ENCODE measurements at places on chromosomes 12 and 14.

GRCh38 chr14:50318031-50318626 is 6.0 kb downstream of the DMAC2L start:
- DNase-seq, result no peak

- no peak for DNase-seq
Observed at GRCh38 chr12:121849665-121850064, 9.0 kb downstream of the HPD start.

- DNase-seq, result no peak
Observed at GRCh38 chr14:76015668-76016067, 30.1 kb downstream of the IFT43 start.

GRCh38 chr12:122865268-122866231 is 30.3 kb downstream of the HIP1R start:
- no peak for DNase-seq

- DNase-seq, result peak; percentile 74
Observed at GRCh38 chr12:15979096-15980092, 68.3 kb downstream of the DERA start.

- no peak for DNase-seq
Observed at GRCh38 chr12:106301611-106302321, 767 bp upstream of the TCP11L2 start.

- no peak for DNase-seq
Observed at GRCh38 chr12:75713434-75713833, 202.0 kb upstream of the KRR1 start.

- DNase-seq, result peak; percentile 35
Observed at GRCh38 chr12:6827437-6827911, 733 bp upstream of the P3H3 start.

GRCh38 chr14:96940009-96940408 is 142.8 kb downstream of the VRK1 start:
- no peak for DNase-seq

DNA sequence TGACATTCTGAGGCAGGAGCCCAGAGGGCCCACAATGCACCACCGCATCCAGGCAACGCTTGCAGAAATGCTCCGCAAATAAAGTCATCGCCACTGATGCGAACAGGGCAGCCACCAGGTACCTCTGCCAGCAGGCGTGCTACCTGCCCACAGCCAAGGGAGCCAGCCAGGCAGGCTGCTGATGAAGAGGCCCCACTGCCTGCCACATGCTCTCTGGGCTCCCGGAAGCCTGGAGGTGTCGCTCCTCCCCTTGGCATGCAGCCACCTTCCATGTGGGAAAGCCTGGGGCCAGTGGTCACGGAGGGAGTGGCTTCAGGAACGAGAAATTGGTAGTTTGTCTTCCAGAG is 14.7 kb downstream of the GPR132 start:
- no peak for DNase-seq

GRCh38 chr14:21825149-21825743 is 151.6 kb upstream of the OR4E1 start:
- no peak for DNase-seq

GRCh38 chr12:19671695-19672094 is 232.4 kb downstream of the AEBP2 start:
- DNase-seq, result no peak

GRCh38 chr14:67850066-67850830 is 30.7 kb downstream of the RAD51B start:
- DNase-seq, result no peak

- DNase-seq, result no peak
Observed at GRCh38 chr14:30854492-30854891, 19.9 kb upstream of the COCH start.

- DNase-seq, result peak; percentile 93
Observed at GRCh38 chr12:57229634-57230380, at the start of gene SHMT2. SHMT2 (plus strand) TSS chr12:57229711; CDS start chr12:57229779, 68 bp downstream.

- DNase-seq, result no peak
Observed at GRCh38 chr12:71787580-71787979, 32.9 kb downstream of the RAB21 start.

GRCh38 chr12:52878507-52879393 is 26.1 kb downstream of the KRT8 start:
- DNase-seq, result no peak

DNA sequence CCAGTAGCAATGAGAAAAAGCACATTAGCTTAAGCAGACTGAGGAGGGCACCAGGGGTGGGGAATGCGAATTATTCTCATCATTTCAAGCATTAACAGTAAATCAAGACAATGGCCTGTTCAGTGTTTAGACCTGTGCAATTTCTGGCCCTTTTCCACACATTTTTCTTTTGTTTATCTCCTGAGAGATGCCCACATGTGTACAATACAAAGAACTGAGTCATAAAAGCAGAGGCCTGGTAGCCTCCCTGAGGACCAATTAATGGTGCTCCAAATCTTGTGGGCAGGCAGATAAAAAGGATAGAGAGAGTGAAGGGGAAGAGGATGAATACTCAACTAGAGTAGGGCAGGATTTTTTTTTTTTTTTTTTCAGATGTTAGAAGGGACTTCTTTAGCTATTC is 480.8 kb downstream of the RERGL start:
- DNase-seq, result no peak

DNA sequence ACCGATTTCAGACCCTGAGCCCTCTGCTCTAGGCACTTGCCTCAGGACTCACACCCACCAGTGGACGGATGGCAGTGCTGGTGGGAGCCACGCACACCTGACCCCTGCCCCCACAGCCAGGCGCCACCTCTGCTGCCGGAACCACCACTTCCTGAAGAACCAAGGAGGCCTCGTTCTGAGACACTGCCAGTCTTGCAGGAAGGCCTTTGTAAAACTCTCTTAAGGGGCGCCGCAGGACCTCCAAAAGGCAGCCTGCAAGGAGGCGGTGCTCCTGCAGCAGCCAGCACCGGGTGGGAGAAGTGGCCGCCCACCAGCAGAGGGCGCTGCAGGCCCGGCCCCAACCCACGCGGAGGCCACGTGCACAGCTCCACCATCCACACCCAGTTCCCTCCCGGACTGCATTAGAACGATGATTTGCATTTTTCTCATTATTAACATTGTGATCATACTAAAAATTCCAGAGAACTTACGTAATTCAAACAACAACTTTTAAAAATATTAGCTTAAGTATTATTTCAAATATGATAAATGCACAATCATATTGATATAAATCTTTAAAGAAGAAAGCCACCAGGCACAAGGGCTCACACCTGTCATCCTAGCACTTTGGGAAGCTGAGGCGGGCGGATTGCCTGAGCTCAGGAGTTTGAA is 12.8 kb downstream of the STX2 start:
- no peak for DNase-seq

DNA sequence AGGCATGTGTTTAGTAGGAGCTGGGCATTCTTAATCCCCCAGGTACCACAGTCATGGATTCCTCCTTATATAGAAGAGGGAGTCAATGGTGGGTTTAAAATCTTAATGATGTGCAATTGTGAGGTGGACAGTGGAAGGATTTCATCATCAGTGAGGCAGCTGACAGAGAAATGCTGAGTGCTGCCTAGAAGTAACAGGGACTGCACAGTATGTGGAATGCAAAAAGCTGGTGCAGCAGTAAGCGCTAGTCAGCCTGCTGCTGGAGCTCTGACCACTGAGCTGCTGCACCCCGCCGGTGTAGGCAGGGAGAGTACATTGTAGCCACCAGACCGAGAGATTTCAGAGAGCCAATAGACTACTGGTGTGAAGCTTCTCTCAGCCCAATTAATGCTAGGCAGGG is 80.5 kb upstream of the DACT1 start:
- DNase-seq, result no peak

- no peak for DNase-seq
Observed at GRCh38 chr14:57266065-57266464, 2.6 kb downstream of the EXOC5 start.

DNA sequence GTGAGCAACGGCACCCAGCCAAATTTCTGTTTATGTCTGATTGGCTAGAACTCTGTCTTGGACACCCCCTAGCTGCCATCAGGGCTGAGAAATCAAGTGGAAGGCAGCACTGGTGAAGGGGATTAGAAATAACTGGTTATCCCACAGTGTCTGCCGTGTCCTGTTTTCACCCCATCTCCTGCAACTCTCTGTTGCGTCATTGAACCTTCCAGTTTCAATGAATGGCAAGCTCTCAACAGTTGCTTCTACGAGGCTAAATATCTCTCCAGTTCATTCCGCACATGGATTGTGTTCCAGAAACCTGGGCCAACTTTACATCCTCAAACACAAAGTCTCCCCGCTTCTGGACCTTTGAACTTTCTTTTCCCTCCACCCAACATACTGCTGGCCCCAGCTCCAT is 173.7 kb downstream of the RBM19 start:
- no peak for DNase-seq

GRCh38 chr14:37859177-37859576 is 263.7 kb downstream of the TTC6 start:
- DNase-seq, result no peak

- DNase-seq, result no peak
Observed at GRCh38 chr14:60945984-60946383, 34.9 kb downstream of the TRMT5 start.

- DNase-seq, result no peak
Observed at GRCh38 chr14:33736979-33737378, 213.9 kb downstream of the EGLN3 start.

DNA sequence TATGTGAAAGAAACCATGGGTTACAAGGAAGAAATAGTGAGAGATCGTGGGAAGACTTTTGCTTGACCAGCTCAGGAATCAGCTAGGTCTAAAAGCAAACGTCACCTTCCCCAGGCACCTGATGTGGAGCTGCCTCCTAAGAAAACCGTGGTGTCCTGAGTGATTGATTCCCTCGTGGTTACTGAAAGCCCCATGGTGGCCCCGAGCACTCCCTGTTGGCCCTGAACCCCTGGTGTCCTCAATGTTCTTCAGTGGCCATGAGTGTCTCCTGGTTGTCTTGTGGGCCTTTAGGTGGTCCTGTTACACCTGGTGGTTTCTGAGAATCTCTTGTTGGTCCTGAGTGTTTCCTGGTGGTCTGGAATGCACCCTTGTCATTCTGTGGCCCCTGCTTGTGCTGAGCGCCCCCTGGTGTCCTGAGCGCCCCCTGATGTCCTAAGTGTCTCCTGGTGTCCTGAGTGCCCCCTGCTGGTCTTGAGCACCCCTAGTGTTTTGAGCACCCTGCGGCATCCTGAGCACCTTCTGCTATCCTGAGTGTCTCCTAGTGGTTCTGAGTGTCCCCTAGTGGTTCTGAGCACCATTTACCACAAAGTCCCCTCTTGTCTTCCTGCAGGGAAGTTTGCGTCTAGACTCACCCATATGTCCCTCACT is 518.7 kb downstream of the TMEM121 start:
- no peak for DNase-seq

DNA sequence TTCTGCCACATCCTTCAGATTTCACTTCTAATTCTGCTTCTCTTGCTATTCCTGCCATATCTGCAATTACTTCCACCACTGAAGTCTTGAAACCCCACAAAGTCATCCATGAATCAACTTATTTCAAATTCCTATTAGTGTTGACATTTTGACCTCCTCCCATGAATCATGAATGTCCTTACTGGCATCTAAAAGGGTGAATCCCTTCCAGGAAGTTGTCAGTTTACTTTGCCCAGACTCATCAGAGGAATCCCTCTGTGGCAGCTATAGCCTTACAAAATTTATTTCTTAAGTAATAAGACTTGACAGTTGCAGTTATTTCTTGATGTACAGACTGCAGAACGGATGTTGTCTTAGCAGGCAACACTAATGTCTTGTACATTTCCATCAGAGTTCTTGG is 162.9 kb downstream of the PCNX1 start:
- no peak for DNase-seq

- no peak for DNase-seq
Observed at GRCh38 chr12:41189395-41190251, 1.5 kb downstream of the PDZRN4 start.

DNA sequence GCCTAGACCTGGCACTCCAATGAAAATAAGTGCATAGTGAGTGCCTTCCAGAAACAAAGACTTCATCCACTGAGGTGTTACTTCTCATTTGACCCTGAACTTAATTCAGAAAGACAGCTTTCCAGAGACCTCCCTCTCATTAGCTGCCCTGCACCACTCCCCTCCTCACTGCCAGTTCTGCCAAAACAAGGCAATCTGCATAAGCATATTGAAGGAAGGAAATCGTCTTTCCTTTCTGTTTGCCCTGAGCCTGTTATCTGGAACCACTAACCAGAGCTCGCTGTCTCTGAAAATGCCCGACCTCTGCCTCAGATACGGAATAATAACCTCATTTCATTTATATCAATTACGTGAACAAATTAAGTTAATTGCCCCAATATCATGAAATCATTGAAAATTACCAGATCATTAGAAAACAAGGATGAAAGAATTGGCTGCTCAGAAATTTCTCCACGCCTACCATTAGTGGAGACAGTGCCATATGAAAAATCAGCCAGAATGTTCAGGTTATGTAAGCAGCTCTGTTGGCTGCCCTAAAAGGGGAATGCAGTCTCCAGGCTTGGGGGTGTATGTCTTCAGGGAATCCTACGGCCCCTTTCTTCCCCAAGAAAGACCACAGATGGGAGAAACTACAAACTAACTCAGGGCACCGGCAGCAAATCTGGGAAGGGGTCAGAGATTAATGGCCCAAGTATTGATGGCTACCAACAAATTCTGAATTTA is 149.9 kb upstream of the FKBP4 start:
- DNase-seq, result no peak

- no peak for DNase-seq
Observed at GRCh38 chr14:94771158-94771905, 1.4 kb upstream of the GSC start.

DNA sequence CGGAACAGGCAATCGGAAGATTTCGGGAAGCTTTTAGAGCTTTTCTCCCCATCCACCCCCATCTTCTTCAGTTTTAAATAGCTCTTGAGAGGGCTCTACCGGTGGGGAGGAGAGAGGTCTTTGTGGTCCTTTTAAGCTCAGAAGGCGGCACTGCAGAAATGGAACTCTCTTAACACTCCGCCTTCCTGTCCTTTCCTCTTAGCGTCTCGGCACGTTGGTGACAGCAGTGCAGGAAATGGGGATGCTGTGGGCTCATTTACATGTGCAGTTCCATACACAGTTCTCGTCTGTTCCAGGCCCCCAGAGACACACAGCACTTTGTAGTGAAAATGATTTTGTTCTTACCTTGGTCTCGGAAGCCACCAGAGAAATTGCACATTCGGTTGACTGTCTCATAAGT is 50.4 kb upstream of the RIN3 start:
- no peak for DNase-seq

DNA sequence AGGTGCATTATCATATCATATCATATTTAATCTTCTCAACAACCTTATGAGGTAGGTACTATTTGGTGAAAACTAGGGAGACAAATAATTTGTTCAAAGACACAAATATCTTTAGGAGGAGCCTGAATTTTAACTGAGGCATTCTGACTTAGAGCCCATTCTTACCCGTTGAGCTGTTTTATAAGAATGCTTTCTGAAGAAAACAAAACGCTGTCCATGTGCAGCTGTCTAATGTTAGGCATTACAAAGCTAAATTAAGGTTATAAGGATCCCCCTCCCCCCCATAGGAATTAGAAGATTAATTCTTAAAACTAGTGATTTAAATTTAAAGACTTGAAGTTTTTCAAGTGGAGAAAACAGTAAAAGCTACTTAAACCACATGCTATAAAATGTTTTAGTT is 6.4 kb downstream of the KTN1 start:
- no peak for DNase-seq

GRCh38 chr12:105107494-105108371 is at the start of gene WASHC4:
WASHC4 (plus strand) TSS chr12:105107731; CDS start chr12:105107801, 70 bp downstream.
- DNase-seq, result peak; percentile 71

GRCh38 chr12:100826323-100826722 is 31.7 kb downstream of the ANO4 start:
- DNase-seq, result no peak

GRCh38 chr14:63499701-63500250 is 43.4 kb downstream of the PPP2R5E start:
- peak; percentile 90 for DNase-seq

- no peak for DNase-seq
Observed at GRCh38 chr14:61102549-61103466, 121.8 kb downstream of the SLC38A6 start.

Data from AG09319 (cell line).